ENCODE measurements at places on chromosomes 7 and 10.

- no peak for DNase-seq
These were observed 138.9 kb downstream of the NOC3L start for GRCh38 chr10:94223702-94224370.

- DNase-seq = no peak
These were observed 1014.6 kb downstream of the GATA3 start for GRCh38 chr10:9069136-9069535.

DNA sequence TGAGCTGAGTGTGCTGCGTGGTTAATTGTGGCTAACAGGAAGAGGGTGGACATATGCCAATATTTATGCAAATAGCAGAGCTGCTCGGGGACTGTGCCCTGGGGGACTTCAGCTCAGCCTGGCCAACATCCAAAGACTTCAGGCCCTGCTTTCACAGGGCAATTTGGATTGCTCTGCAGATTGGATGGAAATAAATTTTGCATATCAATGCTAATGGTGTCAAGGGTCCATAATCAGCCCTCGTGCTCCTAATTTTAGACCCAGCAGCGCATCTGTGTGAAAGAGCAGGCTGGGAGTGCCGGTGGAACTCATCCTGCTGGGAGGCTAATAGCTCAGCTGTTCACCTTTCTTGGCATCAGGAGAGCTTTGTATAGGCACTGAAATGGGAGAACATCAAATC lies 270.1 kb downstream of the TCERG1L start:
- DNase-seq = no peak

- DNase-seq = no peak
These were observed 108.1 kb downstream of the EEPD1 start for GRCh38 chr7:36261019-36261754.

DNA sequence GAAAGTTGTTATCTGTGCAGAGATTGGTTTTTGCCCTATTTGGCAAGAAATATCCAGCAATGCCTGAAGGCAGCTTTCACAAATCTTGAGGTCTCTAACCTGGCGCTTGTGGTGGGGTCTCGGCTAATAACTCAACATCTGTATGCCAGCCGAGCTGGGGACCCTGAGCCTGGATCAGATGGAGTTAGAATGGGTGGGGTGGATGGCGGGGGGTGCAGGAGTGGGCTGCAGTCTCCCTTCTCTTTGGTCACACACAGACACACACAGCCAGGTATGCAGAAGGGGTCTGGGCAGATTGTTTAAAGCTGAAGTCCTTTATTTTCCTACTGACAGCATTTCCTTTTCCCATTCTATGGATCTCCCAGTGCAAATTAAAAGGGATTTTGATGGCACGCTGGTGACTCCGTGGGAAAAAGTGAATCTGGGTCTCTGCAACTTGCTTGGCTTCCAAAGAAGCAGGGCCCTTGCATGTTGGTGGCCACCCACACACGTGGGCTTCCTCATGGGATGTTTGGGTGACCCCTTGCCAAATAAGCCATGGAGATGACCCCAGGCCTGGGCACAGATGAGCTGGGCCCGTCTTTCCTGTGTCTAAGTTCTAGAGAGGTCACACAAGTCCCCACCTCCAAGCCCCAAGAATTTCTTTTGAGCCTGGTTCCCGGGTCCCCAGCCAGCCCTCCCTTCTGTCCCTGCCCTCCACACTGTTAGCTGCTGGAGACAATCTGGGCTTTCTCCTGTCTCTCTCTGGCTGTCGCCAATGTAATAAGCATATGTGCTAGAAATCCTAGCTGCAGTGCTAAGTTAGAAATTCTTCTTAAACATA lies 39.9 kb upstream of the EMX2 start:
- no peak for DNase-seq

DNA sequence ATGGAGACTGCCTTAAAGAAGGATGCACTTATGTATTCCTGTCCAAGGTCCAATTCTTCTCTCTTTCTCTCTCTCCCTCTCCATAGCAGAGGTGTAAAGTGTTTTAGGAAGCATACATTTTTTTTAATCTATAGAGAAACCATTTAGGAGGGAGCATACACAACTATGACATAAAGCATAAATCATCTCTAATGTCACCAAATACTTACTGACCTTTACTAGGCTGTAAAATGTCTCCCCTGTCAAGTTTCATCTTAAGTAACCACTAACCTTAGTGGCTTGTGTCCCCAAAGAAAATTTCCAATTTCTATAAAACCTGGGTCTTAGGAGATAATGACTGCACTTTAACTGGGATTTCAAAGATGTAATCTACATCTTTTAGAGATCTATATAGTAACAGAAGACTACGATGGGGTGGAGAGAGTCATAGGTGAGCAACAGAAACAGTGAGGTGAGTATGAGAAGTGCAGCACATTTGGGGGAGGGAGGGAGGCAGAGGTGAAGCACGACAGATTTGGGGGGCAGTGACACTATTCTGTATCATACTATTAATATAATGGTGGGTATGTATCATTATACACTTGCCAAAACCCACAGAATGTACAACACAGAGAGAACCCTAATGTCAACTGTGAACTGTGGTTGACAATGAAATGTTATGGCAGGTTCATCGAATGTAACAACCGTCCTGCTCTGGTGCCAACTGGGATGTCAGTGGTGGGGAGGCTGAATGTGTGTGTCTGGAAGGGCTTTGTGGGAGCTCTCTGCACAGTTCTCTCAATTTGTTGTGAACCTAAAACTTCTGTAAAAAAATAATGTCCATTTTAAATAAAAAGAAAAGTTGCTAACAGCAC lies 79.5 kb downstream of the PIP4K2A start:
- DNase-seq = no peak

GRCh38 chr10:110993024-110993693 lies 73.8 kb downstream of the SHOC2 start:
- no peak for DNase-seq

DNA sequence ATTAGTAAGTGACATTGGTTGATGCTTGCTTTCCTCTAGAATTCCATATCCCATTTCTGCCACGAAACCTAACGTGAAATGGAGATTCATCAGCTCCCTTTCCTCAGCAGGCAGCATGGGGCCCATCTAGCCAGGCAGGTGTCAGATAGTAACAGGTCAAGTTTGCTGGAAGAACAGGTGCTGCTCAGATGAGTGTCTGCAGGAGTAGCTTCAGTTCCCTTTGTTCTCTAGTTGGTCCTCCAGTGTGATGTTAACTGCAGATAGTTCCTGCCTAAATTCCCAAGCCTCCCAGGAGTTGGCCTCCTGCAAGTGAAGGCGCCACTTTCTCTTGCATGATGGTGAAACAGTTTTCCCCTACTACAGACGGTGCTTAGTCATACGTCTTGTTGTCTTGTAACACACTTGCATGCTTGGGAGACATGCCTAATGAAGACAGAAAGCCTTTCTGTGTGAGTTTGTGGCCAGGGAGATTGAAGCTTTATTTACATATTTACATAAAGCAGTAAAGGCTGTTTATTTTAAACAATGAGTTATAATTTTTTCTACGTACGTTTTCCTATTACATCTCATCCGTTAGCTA lies 175.4 kb downstream of the CHN2 start:
- no peak for DNase-seq

- no peak for DNase-seq
These were observed 30.1 kb upstream of the CNPY1 start for GRCh38 chr7:155576416-155576815.

DNA sequence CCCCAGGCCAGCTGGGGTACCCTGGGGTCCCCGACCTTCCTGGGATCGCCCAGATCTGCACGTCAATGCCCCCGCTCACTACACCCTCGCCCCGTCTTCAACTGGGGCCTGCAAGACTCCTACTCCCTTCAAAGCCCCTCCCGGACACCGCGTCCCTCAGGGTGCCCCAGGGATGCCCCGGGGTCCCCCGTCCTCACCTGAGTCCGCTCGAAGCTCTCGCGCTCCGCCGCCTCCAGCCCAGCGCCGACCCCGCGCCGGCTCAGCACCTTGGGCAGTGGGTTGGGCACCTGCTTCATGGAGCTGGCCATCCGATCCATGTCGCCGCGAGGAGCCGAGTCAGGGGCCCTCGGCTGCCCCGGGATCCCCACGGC lies at the start of gene HIP1:
HIP1 (minus strand) TSS at position 338 of the 371 bp plus-strand sequence; CDS start at position 317, 21 bp downstream.
- no peak for DNase-seq

- DNase-seq = no peak
These were observed 27.6 kb downstream of the GCC1 start for GRCh38 chr7:127557803-127558202.

GRCh38 chr7:15086862-15087261 lies 184.3 kb upstream of the DGKB start:
- DNase-seq = no peak

GRCh38 chr10:11482306-11482705 lies 129.1 kb downstream of the USP6NL start:
- DNase-seq = no peak

DNA sequence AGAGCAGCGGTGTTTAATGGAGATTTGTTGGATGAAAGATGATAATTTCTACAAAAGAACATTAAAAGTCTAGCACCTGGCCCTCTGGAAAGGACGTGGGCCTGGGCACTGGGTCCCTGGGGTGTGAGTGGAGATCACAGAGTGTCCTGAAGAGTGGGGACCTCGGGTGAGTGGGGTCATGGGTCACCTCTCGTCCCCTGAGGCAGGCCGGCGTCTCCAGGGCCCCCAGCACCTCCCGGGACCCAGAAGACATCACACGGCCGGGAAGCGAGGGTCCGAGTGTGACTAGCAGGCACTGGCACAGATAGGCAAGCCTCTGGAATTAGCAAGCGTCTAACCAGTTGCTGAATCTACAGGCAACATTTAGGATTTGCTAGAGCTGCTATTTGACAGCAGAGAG lies 257.2 kb downstream of the MAD1L1 start:
- DNase-seq = no peak

GRCh38 chr10:124066126-124066700 lies 27.2 kb downstream of the CHST15 start:
- no peak for DNase-seq

- DNase-seq = no peak
These were observed 6.5 kb upstream of the ADCY1 start for GRCh38 chr7:45567713-45568112.

DNA sequence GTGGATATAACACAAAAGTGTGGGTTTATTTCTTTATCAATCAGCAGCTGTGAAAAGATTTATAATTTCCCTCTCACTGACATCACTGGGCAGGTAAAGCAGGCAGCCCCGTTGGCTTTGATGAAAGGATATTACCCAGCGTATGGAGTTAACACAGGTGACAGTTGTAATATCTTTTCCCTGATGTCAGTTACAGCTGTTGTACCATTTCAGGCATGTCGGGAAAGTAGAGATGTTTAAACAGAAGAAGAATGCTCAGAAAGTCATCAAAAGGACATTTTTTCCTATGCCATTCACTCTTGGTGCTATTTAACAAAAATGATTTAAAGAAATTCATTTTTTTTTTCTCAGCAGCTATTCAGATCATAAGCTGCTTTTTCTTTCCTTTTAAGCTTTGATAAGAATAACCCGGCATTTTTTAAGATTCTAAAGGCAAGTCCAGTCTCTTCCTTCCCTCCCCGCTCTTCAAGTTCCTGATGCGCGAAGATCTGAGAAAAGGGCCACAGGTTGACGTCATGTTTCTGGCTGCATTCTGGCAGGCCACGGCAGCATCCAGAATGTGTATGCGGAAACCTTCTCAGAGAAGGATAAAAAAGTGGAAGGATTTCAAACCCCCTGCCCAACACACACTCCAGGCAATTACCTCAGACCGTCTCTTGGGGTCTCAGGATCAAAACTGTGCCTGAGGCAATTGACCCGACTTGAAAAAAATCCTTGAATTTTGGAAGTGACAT lies 32.5 kb upstream of the ADAM12 start:
- DNase-seq = no peak

GRCh38 chr10:100693821-100694220 lies 51.6 kb upstream of the PAX2 start:
- no peak for DNase-seq

- DNase-seq = no peak
These were observed 146.5 kb upstream of the PRSS1 start for GRCh38 chr7:142602756-142603155.

DNA sequence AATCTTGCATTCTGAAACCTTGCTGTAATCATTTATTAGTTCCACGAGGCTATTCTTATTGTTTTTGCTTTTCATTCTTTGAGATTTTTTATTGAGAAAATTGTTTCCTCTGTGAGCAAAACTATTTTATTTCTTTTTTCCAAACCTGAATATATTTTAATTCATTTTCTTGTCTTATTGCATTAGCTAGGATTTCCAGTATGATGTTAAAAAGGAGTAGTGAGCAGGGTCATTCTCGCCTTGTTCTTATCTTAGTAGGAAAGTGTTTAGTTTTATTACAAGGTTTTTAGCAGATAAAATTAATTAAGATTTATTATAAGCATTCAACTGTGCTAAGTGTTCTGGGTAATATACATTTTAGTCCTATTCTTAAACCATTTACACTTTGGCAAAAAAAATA lies 214.6 kb upstream of the KLF6 start:
- DNase-seq = no peak

GRCh38 chr10:110499796-110500514 lies 2.2 kb downstream of the DUSP5 start:
- no peak for DNase-seq

DNA sequence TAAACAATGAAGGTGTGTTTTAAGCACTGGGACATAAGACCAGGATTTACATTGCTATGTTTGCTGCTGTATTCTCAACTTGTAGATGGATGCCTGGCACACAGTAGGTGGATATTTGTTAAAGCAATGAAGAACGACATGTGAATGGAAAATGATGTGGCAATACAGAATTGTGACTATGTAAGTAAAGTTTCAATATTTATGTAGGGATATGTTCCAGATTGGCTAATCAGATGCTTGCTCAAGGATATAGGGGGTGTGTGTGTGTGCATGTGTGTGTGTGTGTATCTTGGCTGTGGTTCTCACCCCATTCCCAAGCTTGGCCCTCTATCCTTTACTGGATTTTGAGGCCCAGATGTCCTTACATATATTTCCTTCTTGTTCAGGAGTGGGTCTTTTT lies 42.7 kb upstream of the LAMB1 start:
- no peak for DNase-seq

- no peak for DNase-seq
These were observed 57.2 kb upstream of the TMEM196 start for GRCh38 chr7:19830604-19831003.

- no peak for DNase-seq
These were observed 56.6 kb downstream of the ELMO1 start for GRCh38 chr7:37391791-37392672.

- DNase-seq = no peak
These were observed 260.5 kb upstream of the KLF14 start for GRCh38 chr7:130994378-130995115.
